ENCODE measurements at places on chromosomes 7 and 10.

DNA sequence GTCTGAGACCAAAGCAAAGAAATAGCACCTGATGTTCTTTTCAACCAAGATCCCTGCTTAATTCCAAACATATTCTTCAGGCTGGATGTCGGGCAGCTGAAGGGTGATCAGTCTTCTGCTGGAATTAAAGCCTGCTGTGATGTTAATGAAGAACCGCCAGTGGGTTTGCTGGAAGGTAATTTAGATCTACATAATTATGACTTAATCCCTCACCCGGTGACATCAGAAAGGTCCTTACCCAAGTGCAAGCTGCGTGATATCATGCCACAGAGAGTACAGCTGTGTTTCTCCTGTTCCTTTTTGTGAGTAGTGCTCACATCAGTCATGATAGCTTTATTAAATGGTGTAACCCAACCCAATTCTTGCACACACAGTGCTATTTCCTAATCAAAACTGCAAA lies 29.1 kb upstream of the LRGUK start:
- DNase-seq: no peak

GRCh38 chr7:108345710-108346336 lies 110.4 kb downstream of the NRCAM start:
- no peak for DNase-seq

- DNase-seq: no peak
Observed at GRCh38 chr10:3538291-3538655, 246.7 kb downstream of the KLF6 start.

DNA sequence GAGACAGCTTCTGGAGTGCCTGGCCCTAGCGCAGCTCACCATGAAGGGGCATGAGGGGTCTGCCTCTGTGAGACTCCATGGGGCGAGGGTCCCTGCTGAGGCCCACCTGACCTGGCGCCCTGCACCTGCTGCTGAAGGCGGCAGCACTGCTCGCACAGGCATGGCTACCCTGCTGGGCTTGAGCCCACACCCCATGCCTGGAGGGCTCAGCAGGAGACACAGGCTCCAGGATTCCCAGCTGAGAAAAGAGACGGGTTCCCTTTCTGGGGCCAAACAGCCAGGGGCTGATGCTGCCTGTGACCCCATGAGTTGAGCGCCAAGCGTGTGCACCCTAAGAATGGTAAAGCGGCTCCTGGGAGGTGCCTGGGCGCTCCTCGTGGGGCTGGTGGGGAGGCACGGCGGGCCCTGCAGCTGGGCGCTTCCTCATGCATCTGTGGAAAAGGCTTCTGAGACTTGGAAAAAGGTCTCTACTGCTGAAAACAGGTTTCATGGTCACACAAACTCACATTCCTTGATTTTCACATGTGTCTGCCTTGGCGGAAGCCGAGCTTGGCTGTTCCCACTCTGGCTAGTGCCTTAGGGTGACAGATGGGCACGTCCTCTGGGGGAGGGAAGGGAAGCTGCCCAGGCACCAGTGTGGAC lies 233.4 kb downstream of the ZMYND11 start:
- no peak for DNase-seq

GRCh38 chr7:41886262-41886900 lies 183.5 kb upstream of the INHBA start:
- peak; percentile 43 for DNase-seq

- no peak for DNase-seq
Observed at GRCh38 chr10:49431426-49431825, 35.5 kb upstream of the DRGX start.

DNA sequence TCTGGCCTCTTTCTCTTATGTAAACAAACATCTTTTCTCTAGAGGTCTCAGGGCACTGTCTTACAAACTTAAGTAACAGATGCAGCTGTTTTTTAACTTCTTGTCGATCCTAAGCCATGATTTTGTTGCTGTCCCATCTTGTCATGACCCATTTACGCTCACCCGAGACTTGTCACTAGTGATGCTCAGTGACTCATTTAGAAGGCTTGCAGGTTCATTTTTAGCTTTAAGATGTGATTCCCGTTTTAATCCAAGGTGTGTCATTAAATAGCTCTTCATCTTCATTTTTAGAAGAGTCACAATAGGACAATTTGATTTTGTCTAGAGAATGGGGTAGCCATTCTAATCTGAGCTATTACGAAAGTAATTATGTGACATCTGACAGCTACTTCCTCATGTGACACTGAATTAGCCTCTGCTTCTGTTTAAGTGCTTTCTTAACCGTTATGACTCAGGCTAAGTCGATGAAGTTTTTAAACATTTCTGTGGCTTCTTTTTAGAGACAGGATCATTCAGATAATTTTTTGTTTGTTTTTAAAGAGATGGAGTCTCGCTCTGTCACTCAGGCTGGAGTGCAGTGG lies 42.7 kb downstream of the SPDYE5 start:
- DNase-seq: no peak

DNA sequence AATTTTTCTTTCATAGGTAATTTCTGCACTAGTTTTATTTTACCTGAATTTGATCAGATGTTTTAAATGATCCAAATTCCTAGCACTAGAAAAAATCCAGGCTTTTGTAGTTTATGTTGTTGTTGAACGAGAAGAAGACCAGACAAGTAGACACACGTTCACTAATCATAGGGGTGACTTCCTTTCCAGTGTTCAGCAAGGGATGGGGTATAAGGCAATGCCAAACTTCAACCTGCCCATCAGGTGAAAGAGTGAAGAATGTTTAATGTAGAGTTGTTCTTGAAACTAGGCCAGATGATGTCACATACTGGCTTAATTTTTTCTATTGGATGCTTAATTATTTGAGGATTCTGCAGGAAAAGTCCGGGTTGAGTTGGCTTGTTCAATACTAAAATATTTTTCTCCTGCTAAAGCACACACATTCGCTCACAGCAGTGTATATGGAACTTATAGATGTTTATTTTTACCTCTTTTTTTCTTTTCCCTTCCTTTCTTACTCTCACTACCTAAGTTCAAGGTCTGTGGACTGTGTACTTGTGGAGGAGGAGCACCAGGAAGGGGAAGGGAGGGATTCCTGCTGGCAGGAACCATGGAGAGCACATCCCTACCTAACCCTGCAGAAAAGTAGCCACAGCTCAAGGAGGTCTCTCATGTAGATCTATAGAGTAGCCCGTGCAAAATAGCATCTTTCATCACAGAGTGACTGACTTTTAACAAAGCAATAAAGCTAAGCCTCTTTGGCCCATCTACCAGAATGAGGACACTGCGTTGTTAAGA lies 23.1 kb upstream of the AKR1E2 start:
- peak; percentile 67 for DNase-seq

GRCh38 chr10:26779176-26779860 lies 81.4 kb downstream of the ABI1 start:
- no peak for DNase-seq

DNA sequence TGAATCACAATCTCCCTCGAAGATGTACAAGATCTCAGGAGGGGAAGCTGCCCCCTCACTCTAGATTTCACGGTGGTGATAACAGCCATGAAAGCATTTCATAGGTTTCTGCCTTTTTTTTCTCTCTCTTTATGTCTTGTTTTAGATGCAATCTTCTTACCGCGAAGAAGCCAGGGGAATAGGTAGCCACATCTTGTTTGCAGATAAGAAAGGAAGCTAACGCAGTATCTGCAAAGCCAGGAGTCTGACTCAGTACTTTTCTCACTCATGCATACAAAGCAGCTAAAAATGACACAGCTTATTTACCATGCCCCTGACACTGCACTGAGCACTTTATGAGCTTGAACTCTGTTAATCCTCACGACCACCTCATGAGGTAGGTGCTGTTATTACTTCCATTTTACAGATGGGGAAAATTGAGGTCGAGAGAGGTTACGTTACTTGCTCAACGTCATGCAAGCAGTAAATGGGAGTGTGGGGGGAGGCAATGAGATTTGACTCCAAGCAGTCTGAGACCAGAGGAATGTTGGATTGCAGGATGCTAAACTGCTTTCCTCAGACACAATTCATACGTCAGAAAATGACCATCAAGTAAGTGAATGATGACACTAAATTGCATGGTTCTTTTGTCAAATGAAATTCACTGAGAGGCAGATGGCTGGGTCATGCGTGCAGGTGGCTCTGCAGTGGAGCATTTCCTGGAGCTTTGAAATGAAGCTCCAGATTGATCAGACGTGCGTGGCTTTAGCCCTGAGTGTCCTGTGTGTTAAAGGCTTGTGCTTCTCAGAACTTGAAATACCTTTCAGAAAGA lies 3.3 kb downstream of the MAP3K8 start:
- no peak for DNase-seq

GRCh38 chr10:73935895-73936294 lies 25.0 kb downstream of the PLAU start:
- DNase-seq: no peak

- DNase-seq: no peak
Observed at GRCh38 chr10:96673318-96674099, 46.8 kb downstream of the PIK3AP1 start.

GRCh38 chr7:110888641-110889040 lies 202.3 kb upstream of the LRRN3 start:
- no peak for DNase-seq

DNA sequence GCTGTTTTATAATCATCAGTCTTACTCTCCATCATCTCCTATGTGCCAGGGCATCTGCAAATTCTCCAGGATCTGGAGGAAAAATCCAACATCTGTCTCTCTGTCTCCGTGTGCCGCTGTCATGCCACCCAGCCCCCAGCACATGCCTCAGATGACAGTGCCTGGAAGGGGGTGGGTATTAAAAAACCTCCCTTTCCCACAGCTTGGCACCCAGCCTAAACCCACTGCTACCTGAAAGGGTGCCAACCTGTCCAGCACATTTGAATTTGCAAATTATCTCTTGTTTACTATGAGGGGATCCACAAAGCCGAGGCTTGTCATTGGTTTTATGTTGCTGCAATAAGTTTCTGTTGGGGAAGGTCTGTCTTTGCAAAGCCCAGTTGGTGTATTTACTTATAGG lies 73.1 kb downstream of the EMX2 start:
- DNase-seq: no peak

DNA sequence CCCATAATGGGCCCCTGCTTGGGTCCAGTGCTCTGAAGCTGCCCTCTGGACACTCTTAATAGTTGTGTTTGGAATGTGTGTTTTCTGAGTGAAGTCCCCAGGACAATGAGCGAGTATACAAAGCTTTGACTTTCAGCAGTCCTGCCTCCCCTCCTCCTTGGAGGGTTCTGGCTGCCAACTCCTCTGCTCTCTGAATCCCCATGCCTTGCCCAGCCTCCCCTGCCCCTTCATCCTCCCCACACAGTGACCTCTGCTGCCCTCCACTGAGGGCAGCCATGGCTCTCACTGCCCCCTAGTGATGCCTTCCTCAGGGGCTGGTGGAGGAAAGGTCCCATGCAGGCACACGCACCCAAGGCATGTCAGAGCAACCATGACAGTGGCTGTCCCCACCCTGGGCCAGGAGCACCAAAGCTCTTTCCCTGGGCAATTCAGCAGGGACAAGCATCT lies 40.9 kb downstream of the FRMPD2 start:
- DNase-seq: no peak

- no peak for DNase-seq
Observed at GRCh38 chr7:110704225-110704624, 386.7 kb upstream of the LRRN3 start.

- DNase-seq: no peak
Observed at GRCh38 chr10:103616705-103617601, 123.4 kb downstream of the NEURL1 start.

DNA sequence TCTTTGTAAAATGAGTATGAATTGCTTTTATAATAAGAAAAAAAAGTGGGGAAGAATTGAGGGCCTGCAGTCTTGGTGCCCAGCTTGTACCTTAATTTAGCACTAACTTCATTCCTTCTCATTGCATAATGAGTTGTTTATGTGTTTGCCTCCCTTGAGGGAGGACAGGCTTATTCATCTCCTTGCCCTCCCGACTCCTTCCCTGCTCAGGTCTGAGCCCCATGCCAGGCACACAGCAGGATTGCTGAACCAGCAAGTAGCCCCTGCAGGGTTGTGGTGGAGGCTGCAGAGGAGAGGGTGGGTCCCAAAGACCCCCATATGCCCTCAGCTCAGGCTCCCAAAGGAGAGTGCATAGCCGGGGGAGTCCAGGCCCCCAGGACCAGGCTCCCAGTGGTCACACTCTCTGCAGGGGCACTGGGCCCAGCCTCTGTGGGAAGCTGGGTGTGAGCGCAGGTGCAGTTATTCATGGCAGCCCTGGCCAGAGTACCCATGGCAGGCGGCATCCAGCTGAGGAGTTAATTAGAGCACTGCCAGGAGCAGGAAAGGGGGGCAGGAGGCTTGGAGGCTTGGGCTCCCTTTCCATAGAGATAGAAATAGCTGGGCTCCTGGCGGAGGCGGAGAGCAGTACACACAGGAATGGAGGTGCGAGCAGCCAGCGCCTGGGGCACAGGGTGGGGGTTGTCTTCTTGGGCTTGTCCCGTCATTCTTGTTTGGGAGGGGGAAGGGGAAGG lies 28.2 kb upstream of the GOLGA7B start:
- no peak for DNase-seq

DNA sequence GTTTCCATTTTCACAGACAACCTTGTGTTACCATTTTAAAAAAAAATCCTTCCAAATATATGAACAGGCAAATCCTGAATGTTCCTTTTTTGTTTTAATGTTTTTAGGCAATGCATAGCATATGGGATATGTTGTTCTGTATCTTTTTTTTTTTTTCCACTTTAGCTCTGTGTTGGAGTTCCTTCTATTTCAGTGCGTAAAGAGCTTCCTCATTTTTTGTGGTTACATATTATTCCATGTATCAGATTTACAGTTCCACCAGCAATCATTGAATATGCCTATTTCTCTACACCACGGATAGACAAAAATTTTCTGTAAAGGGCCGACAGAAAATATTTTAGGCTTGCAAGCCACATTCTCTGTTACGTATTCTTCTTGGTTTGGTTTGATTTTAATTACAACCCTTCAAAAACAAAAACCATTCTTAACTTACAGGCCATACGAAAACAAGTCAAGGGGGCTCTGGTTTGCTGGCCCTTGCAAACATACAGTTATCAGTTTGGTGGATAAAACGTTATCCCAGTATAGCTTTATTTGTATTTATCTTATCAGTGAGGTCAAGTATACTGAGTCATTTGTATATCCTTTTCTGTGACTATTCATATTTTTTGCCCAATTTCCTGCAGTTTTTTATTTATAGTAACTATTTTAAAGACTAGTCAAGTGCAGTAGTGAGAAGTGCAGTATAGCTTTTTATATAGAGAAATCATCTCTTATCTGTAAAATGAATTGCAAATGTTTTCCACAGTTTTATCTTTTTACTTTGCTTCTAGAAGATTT lies 55.7 kb downstream of the RALA start:
- DNase-seq: no peak

GRCh38 chr10:97515271-97515978 lies 16.7 kb downstream of the UBTD1 start:
- DNase-seq: no peak

DNA sequence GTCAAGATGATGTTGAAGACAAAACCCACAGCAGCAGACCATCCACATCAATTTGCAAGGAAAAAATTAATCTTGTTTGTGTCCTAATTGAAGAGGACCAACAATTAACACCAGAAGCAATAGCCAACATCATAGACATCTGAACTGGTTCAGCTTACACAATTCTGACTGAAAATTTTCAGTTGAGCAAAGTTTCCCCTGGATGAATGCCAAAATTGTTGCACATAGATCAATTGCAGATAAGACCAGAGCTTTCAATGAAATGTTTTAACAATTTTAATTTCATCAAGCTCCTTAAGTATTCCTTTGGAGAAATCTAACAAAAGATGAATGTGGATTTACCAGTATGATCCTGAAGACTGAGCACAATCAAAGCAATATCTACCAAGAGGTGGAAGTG lies 168.6 kb downstream of the CTNNA3 start:
- DNase-seq: no peak
